Stimulated activated CD8-positive, alpha-beta memory T cell treated with anti-CD3 and anti-CD28 coated beads, Interleukin-4, amount 100 ng/mL, for 1 hour (primary cell): ENCODE measurements at places on chromosomes 1 and 21.

DNA sequence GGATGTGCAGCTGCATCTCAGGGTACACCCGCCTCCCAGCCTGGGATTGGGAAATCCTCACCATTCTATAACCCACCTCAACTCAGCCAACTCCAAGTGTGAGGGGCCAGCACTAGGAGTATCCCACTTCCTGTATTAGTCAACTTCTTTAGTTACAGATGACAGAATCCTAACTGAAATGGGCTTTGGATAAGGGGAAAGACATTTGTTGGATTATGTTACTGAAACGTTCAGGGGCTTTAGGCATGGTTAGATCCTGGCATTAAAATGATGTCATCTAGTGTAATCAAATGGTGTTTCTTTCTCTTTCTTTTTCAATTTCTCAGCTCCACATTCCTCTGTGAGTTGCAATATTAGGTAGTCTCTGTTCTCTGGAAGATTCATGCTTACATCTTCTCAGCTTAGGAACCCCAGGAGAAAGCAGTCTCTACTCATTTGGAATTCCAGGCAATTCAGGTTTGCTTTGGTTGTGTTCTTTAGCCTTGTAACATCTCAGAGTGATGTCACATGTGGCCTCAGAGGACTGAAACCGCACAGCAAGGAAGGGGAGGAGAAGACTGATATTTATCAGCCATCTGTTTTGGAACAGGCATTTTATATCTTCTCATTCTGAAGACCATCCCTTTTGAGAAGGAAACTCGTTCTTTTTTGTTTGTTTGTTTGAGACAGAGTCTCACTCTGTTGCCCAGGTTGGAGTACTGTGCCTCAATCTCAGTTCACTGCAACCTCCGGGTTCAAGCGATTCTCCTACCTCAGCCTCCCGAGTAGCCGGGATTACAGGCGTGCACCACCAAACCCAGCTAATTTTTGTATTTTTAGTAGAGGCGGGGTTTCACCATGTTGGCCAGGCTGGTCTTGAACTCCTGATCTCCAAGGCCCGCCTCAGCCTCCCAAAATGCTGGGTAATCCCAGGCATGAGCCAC lies 18.9 kb upstream of the TMEM54 start:
- DNase-seq: no peak

GRCh38 chr1:235275836-235276235 lies 52.1 kb downstream of the ARID4B start:
- no peak for DNase-seq

GRCh38 chr1:165327538-165327937 lies 29.0 kb downstream of the LMX1A start:
- DNase-seq: no peak

- no peak for DNase-seq
These were observed 344.4 kb downstream of the KCTD3 start for GRCh38 chr1:215911406-215911968.

- DNase-seq: no peak
These were observed 548 bp upstream of the SLC25A33 start for GRCh38 chr1:9538669-9539164.

GRCh38 chr1:85090225-85090624 lies 41.9 kb upstream of the MCOLN3 start:
- no peak for DNase-seq

DNA sequence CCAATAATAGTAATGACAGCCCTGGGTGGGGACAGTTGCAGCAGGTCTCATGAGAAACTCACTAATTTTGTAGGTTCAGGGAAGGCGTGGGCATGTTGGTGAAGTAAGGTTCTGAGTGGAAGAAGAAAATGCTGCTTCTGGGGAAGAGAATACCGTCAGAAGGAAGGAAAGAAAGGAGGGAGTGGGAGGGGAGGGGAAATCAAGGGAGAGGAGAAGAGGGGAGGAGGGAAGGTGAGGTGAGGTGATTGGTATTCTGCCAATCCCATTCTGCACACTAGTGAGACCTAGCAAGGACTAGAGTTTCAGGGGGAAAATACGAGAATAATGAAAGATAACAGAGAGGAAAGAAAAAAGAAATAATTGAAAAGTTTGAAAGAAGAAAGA lies 32.4 kb upstream of the MGST3 start:
- no peak for DNase-seq

GRCh38 chr21:38679534-38679933 lies 126.2 kb upstream of the ETS2 start:
- no peak for DNase-seq

- no peak for DNase-seq
These were observed 34.0 kb downstream of the SLC45A1 start for GRCh38 chr1:8351693-8352470.

DNA sequence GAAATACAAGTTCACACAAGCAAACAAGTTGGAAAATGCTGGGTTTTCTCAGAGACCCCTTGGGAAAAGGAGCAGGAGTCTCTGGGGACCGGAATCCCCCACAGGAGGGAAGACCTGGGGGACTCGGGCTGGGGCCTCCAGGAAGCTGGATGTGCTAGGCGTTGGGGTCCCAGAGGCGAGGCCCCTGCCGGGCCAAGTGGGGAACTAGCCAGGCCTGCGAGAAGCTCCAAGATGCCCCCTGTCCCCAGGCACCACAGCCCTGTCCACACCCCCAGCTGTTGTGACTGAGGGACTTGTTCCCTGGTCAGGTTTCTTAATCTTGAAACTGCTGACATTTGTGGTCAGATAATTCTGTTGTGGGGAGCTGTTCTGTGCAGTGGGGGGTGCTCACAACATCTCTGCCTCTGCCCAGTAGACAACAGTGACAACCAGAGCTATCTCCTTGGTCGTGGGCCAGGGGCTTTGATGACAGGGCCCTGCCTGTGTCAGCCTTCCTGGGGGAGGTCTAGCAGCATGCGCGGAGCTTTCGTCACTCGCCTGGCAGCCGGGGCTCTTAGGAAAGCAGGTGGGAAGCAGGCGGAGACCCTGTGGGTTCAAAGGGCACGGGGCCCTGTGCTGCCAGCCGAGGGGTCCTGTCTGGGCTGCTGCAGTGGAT lies 126.4 kb upstream of the ARHGEF16 start:
- DNase-seq: no peak

DNA sequence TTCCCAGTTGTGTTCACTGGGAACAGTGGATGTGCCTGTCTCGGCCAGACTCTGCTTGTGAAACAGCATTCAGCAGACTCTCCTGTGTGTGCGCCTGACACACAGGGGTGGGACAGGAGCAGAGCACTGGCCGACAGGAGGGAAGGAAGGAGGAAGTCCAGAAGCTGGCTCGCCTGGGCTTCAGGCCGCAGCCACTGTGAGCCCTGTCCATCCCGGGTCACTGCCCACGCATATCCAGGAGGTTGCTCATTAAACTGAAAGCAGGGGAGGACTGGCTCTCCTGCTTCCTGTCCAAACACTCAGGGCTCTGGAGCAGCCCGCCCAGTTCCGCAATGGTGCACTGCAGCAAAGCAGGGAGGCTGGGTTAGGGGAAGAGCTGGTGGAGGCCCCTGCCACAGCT lies 218.7 kb upstream of the VAMP3 start:
- DNase-seq: no peak

DNA sequence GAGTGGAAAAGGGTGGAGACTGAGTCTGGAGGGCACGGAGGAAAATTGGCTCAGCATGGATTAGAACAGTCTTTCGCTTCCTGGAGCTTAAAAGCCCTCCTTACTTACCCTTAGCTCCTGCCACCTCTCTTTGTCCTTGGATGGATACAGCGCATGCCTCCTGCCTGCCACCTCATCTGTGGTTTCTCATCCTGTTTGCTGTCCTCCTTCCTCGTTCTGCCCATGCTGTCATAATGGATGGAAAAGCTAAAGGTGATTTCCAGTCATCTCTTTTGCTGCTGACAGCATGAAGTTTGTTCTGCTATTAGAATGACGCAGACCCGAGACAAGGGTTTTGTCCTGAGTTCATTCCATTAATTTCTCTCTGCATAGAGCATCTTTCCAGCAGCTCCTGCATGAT lies 425.9 kb downstream of the KIF26B start:
- no peak for DNase-seq

- DNase-seq: no peak
These were observed 210.6 kb downstream of the RHOU start for GRCh38 chr1:228945885-228946284.

GRCh38 chr1:234751678-234752077 lies 141.7 kb upstream of the IRF2BP2 start:
- no peak for DNase-seq

DNA sequence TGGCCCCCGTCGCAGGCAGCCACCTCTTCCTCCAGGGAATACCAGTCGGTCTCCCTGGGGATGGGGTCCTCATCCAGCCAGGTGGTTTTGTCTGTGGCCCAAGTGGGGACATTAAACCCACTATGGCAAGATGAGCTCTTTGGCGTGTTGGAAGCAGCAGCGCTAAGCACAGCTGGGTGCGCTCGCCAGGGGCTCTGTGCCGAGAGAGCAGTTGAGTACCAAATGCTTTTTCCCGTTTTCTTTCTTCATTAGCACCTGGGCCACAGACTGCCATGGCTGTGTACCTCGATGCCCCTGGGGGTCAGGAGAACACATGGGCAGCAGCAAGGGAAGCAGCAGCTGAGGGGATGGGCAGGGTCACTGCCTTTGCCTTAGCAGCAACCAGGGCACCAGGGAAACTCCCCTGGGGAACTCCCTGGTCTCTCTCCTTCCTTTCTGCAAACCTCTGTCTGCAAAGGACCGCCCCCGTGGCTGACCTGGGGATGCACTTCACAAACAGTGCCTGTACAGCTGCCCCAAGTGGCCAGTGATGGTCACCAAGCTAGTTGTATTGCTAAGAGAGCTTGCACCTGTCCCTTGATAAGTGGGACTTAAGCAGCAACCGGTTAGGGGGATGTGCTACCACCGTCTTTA lies 31.1 kb downstream of the EDARADD start:
- DNase-seq: no peak

DNA sequence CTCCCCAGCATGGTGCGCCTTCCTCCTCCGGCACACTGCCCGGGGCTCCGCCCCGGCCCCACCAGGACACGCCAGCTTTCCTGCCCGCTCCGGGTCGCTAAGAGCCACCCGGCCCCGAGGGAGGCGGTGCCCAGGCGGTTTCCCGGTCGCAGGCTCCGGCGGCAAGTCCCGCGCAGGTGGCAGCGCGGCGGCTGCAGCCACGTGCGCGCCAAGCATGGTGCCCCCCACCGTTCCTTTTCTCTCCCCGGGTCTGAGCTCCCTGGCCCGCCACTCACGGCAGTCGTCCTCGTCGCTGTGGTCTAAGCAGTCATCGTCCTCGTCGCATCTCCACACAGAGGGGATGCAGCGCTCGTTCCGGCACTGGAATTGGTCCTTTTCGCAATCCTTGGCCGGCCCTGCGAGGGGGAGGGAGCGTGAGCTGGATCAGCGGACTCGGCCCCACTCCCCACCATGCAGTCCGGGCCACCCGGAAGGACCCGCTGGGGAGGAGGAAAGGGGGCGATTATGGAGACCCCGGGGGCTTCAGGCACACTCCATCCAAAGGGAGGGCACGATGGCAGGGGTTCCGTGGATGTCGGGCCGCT lies 1.2 kb downstream of the LRP8 start:
- no peak for DNase-seq
